ENCODE measurements at places on chromosomes 16 and 17.
A peak's percentile ranks its signal among the peaks of the same experiment; 100 is the strongest.

GRCh38 chr17:50679008-50679544, 28.6 kb downstream of the ANKRD40 start:
- DNase-seq = no peak

GRCh38 chr17:44374306-44375195, 10.9 kb upstream of the FAM171A2 start:
- DNase-seq = no peak

DNA sequence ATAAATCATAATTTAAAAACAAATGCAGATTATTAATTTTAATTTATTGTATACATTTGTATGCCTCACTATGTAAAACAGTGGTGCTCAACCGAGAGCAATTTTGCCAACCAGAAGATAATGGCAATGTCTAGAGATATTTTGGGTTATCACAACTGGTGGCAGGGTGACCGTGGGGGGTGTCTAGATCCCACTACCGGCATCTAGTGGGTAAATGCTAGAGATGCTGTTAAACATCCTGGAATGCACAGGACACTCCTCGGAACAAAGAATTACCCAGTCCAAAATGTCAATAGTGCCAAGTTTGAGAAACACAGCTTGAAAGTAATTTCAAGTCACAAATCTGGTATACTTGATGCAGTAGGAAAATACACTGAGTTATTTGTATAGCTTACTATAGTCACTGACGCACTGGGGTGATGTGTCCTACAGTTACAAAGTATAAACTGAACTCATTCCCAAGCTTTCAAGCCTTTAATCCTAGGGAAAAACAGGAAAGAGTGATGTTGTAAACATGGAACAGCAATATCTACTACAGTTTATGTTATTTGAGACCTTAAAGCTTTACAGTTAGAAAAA, 133.5 kb downstream of the BRIP1 start:
- no peak for DNase-seq

DNA sequence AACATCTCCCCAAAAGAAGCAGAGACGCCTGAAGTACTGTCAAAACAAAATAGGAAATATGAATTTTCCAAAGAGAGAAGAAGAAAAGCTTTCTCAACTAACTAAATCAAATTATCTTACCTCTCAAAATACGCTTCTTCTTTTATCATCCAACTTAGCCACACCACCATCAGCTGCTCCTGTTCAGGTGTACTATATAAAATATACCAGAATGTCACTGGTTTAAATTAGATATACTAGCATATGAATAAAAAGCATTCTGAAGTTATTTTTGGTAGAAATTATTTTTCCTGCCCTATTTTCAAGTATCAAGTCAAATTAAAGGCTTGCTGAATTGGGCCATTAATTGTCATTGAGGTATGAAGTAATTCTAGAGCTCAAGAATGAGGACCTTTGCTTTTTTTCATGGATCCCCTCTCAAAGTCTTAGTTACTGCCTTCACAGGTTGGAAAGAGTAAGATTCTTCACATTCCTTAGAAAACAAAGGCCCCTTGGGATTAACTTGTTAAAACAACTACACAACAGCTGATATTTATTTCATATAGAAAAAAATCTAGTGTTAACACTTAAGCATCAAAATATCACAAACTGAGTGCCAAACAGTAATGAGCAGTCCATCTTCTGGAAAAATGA, 30.1 kb downstream of the INTS2 start:
- DNase-seq = no peak

DNA sequence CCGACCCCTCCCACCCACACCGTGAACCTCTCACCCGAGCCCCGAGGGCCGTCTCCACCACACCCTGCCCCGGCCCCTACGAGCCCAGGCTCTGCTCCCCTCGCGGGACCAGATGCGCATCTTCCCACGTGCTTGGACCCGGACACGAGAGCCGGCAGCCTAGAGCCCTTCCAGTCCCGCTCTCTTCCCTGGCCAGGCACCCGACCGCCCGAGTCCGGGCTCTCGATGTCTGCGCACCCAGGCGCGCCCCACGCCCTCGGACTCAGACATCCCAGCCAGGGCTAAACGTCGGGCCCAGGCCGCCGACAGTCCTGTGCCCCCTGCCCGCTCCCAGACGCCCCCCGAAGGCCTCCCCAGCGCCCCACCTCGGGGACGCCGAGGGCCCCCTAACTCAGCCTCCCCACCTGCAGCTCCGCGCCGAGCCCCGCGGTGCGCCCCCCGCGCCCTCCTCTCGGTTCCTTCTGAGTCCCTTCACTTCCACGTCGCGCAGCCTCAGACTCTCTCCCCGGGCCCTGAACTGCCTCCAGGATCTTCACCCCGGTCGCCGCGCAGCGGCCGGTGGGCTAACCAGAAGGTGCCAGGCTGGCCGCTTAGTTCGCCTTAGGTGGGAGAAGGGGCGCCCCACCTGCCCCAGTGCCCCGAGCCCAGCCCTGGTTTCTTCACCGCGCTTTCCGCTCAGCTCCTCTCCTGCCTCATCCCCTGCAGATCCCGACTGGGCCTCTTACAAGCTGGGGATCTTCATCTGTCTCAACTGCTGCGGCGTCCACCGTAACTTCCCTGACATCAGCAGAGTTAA, 688 bp downstream of the ADAP2 start:
- DNase-seq = no peak

DNA sequence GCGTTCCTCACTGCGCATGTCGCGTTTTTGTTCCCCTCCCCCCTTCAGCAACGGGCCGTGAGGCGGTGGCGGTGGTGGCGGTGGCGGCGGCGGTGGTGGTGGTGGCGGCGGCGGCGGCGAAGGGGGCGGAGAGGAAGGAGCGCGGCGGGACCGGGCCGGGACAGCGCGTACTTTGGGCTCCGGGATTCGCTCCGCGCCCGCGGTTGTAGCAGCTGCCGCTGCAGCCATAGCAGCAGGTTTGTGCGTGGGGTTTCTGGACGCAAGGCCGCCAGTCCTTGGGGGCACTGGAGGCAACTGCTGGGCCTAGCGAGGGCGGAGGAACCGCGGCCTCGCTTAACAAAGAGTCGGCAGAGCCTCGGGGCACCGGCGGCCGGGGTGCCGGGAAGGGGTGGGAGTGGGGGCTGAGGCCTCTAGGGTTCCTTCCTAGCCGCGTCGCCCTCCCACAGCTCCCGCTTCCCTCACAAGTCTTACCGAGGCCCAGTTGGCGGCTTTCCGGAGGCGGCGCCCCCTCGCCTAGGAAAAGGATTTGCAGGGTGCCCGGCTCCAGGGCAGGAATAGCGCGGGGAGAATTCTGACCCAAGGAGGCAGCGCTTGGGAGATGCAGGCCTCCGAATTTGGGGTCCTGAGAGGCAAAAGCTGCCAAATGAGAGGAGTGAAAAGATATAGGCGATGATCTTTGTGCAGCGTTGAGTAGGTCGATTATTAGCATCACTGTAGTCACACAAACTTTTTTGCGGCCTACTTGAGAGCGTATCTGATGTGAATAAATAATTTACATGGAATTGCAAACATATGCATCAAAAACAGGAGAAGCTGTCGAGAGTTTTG, at the start of gene DDX42:
DDX42 (plus strand) TSS at position 30 of the 828 bp plus-strand sequence. CDS start 12,880 bp downstream, outside the sequence.
- peak; percentile 44 for DNase-seq

- DNase-seq = no peak
Observed at GRCh38 chr16:70432356-70432722, 6.6 kb downstream of the ST3GAL2 start.

DNA sequence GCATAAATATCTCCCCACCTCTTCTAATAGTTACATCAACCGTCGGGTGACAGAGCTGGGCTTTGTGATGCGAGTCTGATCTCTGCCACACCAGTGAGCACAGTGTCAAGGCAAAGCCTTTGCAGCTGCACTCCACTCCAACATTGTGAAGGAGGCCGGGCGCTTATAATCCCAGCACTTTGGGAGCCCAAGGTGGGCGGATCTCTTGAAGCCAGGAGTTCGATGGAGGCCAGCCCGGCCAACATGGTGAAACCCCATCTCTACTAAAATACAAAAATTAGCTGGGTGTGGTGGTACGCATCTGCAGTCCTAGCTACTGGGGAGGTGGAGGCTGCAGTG, 18.9 kb downstream of the CYB5D2 start:
- DNase-seq = no peak

DNA sequence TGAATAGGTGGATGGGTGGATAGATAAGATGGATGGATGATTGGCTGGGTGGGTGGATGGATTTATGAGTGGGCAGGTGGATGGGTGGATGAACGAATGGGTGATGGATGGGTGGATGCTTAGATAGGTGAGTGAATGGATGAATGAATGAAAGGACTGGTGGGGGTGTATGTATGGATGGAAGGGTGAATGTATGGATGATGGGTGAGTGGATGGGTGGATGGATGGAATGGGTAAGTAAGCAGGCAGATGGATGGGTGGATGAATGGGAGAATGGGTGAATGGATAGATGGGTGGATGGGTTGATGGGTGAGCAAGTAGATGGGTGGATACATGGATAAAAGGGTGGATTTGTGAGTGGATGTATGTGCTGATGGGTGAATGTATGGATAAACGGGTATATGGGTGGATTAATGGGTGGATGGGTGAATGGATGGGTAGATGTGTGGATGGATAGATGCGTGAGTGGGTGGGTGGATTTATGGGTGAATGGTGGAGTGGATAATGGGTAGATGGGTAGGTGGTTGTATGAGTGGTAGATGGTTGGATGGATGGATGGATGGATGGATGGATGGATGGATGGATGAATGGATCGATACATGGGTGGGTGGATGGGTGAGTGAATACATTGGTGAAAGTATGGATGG, 682.6 kb downstream of the HS3ST4 start:
- DNase-seq = no peak
